ENCODE measurements at places on chromosomes 1 and 21.

DNA sequence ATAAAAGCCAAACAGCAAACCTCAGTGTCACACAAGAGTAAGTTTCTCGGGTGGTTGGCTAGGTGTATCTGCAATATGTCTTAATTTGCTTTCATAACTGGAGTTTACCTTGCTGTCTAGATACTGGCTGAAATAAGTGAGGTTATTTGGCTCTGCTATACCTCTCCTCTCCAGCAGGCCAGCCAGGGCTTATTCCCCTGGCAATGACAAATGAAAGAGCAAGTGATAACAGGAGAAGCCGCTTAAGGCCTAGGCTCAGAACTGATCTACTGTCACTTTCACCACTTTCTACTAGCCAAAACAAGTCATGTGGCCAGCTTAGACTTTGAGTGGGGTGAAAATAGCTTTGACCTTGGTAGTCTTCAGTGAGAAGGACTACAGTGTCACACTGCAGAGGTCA, 4.8 kb upstream of the RPE65 start:
- no peak for DNase-seq

DNA sequence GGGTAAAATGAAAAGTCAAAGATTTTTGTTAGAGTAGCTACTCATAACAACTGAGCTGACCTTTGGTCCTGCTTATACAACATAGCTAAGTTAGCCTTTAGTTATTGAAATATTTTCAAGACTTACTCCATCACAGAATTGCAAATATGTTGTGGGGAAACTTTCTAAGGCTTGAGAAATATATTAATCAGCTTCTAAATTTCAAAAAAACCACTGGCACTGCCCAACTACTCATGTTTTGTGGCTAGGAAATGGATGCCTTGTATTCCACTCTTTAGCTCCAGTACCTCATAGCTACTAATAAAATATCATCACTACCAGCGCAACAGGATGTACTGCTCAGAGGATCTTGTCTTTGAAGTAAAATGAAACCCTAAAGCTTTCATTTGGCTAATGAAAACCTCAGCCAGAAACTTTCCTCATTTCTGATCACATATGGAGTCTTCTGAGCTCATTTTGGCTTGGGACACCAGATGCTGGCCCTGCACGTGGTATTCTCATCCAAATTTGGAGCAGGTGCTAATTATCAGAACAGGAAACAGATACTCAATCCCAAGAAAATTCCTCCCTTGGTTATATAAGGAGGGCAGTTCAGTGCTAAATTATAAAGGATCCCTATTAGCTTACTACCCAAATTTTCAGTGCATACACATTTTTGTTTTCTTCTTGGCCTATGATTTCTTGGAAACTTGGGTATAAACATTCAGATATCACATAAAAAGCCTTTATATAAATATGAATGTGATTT, 690.7 kb downstream of the ADGRL2 start:
- DNase-seq, result no peak

DNA sequence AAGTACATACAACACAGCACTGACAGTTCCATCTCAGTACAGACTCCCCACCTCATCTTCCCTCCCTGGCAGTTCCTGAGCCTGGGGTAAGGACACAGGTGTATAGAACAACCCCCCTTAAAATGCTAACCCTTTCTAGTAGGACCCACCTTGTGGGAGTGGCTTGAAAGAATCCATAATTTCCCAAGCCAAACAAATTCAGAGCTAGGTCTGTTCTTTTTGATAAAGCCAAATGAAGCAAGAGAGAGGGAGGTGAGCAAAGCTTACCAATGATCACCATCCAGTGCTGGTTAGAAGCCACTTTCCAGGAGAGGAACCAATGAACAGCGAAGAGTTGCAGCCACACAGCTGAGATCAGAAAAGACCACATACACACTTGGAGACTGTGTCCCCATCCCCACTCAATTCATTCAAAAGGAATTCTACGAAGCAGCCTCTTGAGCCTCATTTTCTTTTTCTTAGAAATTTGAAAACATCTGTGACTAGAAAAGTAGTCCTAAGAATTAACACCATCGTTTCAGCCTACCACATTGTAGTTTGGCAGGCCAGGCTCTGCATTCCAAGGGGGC, 9.2 kb downstream of the UBE2Q1 start:
- DNase-seq, result no peak

GRCh38 chr1:68916221-68916902, 419.5 kb upstream of the DEPDC1 start:
- DNase-seq, result peak; percentile 71

DNA sequence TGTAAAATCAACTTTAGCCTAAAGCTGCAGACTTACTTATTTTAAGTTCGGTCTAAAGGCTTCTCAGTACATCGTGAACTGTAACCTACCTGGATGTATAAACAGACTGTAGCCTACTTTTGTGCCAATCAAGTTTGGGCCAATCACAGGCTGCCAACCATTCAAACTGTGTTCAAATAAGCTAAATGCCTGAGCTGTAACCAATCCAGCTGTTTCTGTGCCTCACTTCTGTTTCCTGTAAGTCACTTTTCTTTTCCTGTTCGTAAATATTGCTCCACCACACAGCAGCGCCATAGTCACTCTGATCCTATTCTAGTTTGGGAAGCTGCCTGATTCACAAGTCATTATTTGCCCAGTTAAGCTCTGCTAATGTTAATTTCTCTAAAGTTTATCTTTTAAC, 37.5 kb upstream of the SLAMF9 start:
- no peak for DNase-seq

Measured in posterior cingulate gyrus (tissue), 11 donors.